RWPE1 (cell line): ENCODE measurements at places on chromosomes 2 and 18.

DNA sequence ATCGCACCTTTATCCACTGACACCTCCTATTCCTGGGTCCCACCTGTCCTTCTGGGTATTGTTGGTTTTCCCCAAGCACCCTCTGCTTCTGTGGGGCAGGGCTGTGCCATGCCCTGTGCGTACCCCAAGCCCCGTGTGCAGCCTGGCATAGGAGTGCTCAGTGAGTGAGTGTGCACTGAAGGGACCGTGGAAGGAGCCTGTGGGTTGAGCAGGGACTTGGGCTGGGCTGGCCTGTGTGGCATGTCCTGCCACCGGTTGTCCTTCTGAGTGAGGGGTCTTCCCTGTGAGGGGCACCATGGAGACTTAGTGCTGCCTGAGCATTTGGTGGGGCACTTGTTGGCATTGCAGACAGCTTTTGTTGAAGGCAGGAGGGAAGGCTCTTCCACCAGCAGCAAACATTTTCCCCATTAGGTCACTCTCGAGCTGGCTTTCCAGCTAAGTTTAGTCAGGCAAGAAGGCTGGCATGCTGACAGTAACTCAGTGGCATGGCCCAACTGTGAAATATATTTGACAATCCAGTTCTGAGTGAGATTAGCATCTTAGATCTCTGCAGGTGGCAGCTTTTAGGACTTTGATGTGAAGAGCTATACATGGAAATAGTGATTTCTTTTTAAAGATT lies 64.7 kb downstream of the LPIN1 start:
- no peak for DNase-seq

DNA sequence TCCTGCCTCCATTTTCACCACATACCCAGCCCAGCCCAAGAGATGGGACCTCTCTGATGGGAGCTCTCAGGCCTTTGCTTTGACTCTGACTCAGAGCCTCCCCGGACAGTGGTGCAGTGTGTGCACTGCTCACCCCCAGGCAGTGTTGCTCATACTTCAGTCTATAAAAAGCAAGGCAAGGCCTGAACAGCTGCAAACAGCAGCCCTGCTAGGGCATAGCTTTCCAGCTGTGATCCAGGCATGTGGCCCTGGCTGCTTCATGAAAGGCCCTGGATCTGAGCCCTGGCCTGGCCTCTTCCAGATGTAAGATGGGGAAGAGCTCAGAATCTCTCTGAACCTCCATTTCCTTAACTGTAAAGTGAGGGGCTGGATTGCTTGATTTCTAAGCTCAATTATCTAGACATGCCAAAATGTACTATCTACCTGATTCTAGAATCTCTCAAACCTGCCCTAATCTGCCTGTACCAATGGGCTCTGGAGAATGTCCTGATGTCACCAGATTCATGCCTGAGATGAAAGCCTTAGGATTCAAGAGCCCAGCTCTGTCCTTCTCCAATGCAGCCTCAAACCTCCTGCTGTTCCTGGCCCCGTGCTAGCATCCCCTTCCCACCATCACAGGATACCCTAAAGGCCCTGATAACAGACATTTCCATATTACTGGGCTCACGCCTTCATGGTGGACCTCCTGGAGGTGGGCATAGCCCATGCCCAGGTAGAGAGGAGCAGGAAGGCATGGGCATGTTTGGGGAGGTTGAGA lies 206.9 kb downstream of the ARL4C start:
- DNase-seq = peak; percentile 60

DNA sequence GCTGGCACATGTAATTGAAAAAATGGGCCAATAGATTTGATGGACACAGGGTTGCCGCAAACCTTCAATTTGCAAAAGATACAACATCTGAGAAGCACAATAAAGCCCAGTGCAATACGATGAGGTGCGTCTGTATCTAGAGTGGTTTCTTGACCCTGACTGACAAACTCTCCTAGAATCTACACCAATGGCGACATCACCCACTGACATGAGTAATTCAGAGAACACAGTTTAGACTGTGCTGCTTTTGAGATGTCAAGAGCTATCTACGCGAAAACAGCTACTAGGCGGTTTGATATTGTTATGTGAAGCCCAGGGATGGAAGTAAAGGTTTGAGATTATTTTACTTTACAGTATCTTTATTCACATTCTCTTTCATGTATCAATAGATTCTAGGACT lies 104.9 kb downstream of the EIPR1 start:
- DNase-seq = no peak

GRCh38 chr2:102801858-102802699 lies 40.2 kb downstream of the TMEM182 start:
- DNase-seq = no peak

DNA sequence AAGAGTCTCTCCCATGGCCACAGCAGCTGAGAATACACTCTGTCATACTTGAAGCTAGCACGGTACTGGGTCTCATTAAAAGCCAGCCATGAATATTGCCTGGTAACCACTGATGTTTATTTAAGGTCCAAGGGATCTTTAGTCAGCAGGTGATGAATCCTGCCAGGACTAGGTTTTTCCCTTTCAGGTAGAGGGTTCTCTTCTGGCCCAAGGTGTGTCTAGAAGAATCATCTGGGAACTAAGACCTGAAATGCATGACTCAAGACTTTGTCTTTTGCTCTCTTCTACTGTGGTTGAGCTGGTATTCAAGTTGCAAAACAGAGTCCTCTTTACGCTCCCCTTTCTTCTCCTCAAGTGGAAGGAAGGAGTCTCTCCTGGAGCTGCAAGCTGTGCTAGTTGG lies 400.5 kb upstream of the FSIP2 start:
- no peak for DNase-seq
